Fibroblast of skin of right biceps (primary cell): ENCODE measurements at places on chromosomes 3 and 15.

- DNase-seq = peak; percentile 64
Observed at GRCh38 chr3:128794770-128795649, 69.0 kb downstream of the RAB7A start.

DNA sequence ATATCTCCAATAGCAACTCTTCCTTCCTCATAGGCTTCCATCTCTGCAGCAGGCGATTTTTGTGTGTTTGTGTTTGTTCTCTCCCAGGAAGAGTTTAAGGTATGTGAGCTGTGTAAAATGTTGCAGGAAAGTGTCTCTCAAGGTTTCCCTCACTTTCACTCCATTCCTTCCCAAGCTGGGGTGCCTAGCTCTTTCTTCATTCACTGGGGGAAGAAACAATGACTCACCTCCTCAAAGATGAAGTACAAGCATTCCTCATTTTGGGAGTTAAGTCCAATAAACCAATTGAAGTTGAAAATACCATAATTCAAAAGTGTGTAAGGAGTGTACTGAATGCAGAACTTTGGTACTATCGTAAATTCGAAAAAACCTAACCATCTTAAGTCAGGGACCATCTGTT lies 422.7 kb upstream of the CFAP20DC start:
- peak; percentile 29 for DNase-seq

GRCh38 chr3:8460815-8461456 lies 40.7 kb upstream of the LMCD1 start:
- peak; percentile 91 for DNase-seq

- no peak for DNase-seq
Observed at GRCh38 chr3:143881095-143881494, 32.8 kb upstream of the SLC9A9 start.

DNA sequence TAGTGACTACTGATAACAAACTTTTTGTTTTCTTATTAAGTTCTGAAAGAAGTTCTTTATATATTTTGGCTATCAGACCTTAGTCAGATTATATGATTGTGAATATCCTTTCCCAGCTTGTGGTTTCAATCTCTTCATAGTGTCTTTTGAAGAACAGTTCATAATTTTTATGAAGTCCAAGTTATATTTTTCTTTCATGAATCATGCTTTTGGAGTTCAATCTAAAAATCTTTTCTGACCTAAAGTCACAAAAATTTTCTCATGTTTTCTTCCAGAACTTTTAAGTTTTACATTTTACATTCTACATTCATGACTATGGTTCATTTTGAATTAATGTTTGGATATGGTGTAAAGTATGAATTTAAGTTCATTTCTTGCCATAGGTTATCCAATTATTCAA lies 34.2 kb upstream of the OCA2 start:
- DNase-seq = peak; percentile 54

- peak; percentile 47 for DNase-seq
Observed at GRCh38 chr3:117439812-117440211, 730.2 kb downstream of the TUSC7 start.

DNA sequence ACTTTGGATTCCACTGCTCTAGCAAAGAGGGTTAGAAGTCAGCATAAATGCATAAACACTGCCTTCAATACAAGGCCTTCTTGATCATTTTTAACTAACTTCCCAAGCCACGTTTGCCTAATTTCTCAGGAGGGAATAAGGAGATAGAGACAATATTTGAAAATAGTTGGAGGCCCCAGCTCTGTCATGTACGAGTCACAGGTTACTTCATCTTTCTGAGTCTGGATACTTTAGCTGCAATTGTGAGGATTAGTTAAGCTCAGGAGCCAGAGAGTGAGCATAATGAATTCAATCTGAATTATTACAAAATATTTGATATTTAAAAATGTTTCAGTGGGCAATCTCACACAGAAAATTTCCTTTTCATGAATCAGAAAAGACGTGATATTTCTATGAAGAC lies 298.9 kb downstream of the SHOX2 start:
- DNase-seq = peak; percentile 58
